Daoy (cell line): ENCODE measurements at places on chromosomes 6 and 20. TPM values are rescaled to one million over a fixed set of nuclear protein-coding genes. Genes with fewer than 3 reads are reported as not detected.

DNA sequence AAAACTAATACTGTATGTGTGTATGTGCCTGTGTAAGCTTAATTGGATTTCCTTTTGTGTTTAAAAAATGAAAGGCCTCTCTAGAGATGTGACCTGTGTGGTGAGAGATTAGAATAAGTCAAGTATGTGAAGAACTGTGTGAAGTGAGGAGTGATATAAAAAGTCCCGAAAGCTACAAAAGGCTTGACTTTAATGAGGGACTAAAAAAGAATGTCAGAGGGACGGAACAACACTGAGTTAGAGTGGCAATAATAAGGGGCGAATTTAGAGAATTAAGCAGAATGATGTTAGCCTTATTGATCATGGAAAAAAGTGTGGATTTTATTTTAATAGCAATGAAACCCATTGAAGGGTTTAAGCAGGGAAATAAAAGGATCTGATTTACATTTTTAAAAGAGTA, 1281.2 kb upstream of the ADGRB3 start:
- DNase-seq = no peak

MEI4 gene
- 0.11 and 0.45 TPM in 2 replicates for total RNA-seq

FABP7 gene
- not detected in 2 replicates for total RNA-seq

DNA sequence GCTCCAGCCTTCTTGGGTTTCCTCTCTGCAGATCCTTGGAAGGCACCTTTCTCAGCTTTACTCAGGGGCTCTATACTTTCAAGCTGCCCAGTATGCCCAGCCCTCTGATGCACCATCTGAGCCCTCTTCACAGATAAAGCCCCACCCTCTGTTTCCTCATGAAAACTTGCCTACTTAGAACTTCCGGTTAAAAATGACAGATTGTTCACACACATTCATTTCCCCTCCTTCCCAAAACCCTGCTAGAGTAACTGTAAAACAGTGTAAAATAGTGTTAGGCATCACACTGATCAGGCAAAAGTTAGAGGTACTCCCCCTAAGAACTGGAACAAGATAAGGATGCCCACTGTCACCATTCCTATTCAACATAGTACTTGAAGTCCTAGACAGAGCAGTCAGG, 14.0 kb upstream of the GCM1 start:
- DNase-seq = no peak

DNA sequence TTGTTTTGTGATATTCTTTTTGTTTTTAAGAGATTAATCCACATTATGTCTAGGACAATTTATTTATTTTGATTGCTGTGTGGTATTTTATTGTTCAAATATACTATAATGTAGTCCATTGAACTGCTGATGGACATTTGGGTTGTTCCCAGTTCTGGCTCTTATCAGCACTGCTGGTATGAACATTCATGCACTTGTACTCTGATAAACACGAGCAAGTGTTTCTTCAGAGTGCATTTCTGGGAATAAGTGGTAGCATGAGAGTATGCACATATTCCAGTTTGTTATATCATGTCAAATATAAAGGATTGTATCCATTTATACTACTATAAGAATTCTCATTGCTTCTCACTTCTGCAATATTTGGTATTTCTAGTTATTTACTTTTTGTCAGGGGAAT, 7.1 kb downstream of the CALHM6 start:
- no peak for DNase-seq

DNA sequence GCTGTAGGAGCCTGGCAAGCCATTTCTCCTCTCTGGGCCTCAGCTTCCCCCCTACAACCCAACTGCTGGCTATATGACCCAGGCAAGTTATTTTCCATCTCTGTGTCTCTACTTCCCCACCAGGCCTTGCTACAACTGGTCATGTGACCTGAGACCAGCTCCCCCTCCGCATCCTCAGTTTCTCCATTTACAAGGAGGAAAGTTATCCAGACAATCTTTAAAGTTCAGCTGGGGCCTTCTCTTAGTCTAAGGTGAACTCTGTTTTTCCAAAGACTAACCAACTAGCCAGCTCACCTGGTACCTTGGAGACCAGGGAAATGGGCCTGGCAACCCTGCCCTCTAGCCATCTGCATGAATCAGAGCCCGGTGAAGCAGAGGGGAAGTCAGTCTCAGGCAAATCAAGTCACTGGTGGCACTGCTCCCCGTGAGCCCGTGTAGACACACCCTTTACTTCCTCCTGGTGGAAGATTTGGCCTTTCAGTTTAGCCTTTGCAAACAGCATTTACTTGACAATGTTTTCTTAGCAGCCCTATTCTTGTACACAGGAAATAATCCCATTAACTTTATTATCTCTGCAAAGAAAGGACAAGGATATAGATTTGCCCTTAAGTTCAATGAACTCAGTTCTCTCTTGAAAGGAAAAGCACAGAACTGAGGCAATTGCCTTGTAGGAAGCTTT, 157.7 kb downstream of the VEGFA start:
- DNase-seq = no peak

- DNase-seq = no peak
Observed at GRCh38 chr6:170149681-170150589, 140.9 kb downstream of the DLL1 start.

- no peak for DNase-seq
Observed at GRCh38 chr20:44418069-44418905, 57.4 kb upstream of the TTPAL start.

SEMG1 gene
- not detected in 2 replicates for total RNA-seq

UNC5CL gene
- 0.11 TPM in 1 of 2 replicates, not detected in the other for total RNA-seq

DNA sequence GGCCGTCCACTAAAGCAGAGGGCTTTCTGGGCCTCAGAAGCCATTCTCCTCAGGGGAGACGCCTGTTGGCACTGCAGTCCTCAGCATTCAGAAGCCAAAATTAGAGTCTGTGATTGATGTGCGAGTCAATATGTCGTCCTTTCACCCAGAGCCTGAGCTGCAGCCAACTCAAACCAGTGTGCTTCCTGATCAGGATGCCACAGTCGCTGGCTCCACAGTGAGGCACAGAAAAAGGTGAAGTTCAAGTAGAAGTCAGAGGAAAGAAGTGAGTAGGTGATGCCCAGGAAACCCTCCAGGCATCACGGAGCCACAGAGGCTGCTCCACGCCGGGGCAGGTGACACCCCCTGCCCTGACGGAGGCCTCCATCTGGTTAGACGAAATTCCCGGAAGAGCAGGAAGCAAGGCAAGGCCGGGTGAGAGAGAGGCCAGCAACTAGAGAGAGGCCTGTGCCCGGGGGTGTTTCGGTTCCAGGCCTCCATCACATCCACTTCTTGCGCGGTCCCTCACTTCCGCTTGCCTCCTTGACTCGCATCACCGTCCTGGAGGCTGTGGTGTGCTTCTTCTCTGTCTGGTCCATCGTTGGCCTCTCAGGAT, 177.7 kb upstream of the SNX9 start:
- DNase-seq = no peak

- DNase-seq = no peak
Observed at GRCh38 chr20:61949363-61949713, 116.3 kb downstream of the TAF4 start.

FAM184A gene
- total RNA-seq = 3.8 and 4.8 TPM in 2 replicates
